ENCODE measurements at places on chromosomes 7 and 10.

DNA sequence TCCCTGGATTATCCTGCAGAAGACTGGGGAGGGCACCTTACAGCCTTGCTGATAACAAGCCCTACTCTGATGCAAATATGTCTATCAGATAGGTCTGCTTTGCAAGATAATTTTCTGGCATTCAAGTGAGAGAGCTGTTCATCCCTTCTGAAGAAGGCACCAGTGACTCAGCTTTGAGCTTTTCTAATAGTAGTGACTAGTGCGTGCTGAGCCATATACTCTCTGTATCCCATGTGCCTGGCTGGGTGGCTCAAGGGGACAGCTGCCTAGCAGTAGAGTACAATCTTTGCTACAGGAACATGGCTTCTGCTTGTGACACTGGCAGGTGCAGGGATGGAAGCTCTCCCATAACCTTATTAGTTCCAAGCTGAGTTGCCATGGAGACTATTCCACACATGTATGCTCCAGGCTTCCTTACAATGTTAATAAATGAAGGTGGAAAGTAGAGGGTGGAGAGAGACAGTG, 35.0 kb upstream of the ABCB4 start:
- DNase-seq, result no peak

DNA sequence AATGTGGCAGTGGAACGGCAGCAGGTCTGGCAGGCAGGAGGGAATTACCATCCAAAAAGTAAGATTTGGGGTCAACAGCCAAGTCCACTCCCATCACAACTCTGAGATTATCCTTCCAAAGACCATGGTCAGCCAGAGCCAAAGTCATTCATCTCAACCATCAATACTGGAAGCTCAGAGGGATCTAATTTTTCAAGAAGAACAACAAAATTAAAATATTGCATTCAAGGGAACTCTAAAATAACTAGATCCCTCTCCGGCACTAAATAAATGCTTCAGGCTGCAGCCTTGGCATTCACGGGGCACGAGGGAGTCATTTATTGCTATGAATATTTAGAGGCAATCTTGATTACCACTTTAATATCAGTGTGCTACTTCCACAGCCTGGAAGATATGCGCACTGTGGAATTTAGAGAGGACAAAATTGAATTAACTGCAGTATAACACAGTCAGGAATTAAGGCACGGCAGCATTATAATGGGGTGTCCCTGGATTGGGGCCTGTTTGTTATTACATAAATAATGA, 102.0 kb downstream of the ADAM12 start:
- no peak for DNase-seq

- no peak for DNase-seq
Measured at GRCh38 chr10:129517680-129518057, 50.6 kb downstream of the MGMT start.

DNA sequence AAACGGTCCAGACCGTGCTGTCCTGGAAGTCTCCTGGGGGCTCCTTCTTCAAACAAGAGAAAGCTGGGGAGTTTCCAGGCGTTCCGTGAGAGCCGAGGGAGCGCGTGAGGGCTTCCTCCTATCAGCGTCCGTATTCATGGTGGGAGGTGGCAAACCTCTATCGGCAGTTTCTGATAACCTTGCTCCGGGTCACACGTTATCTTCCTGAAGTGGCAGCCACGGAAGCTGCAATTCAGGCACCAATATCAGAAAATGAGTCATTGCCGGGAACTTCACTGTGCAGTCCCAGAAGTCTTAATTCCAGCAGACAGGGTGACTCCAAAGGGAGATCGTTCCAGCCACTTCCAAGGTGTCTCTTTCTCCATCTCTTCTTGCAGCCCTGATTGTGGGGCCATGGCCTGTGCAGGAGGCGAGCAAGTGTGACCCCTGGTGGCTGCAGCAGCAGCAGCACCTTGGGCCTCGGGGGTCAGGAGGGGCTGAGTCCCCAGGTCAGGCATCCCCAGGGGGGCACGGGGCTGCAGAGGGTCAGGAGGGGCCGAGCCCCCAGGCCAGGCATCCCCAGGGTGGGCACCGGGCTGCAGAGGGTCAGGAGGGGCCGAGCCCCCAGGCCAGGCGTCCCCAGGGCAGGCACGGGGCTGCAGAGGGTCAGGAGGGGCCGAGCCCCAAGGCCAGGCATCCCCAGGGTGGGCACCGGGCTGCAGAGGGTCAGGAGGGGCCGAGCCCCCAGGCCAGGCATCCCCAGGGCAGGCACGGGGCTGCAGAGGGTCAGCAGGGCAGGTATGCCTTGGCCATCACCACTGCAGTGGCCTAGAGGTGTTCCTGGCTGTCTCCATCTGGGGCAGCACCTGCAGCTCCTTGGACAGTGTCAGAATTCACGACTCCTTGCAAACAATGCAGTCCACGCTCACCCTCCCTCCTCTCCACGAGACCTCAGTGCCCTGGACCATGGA, 538.7 kb downstream of the DNAJB6 start:
- no peak for DNase-seq

DNA sequence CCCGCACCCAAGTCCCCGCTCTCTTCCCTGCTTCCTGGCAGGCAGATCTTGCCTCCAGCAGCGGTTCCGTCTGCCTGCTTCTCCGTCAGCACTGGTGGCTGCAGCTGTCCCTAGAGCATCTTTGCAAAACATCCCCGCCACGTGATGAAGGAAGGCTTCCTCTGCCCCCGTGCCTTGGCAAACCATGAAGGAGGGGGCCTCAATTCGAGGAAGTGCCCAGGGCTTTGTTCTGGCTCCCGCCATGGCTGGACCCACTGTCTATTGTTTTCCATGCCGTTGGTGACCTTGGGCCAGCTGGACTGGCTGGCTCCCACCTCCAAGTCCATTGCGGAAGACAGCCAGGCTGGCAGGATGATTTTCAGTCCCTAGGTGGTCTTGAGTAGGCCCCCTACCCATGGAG, 13.2 kb upstream of the AQP1 start:
- no peak for DNase-seq

- DNase-seq, result no peak
Measured at GRCh38 chr10:112394475-112394875, 20.6 kb downstream of the ACSL5 start.

DNA sequence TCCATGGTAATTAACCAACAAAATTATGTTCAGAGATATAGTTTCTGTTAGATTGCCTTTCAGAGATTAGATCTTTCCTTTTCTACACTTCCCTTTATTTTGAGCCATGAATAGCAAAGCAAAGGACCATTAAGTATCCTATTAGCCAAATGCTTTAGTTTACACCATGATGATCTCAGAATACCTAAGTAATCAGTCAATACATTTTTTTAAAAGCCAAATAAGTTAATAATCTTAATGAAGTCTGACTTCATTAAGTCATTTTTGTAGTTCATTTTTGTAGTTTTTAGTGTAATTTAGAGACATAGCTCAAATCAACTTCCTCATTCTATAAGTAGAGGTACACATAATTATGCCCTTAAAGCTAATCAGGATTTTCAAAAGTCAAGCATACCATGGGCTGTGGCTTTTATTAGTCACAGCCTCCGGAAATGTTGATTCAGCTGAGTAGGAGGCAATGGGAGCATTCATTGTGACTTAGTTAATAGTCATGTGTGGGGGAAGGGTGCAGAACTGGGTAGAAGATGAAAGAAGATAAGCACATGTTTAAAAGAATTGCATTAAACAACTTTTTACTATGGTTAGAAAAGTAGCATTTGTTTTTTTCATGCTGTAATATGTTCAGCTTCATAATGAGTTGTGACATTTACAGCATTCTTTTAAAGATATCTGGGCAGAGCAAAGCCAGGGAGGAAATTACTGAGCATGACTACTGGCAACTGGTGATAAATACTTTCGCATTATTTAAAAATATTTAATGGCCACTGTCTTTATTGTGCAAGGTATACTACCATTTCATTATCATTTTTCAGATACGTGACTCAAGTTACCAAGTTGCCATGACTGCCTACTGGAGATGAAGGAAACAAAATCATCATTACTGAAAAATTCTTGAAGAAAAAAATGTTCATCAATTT, 57.3 kb upstream of the CCDC71L start:
- DNase-seq, result no peak

DNA sequence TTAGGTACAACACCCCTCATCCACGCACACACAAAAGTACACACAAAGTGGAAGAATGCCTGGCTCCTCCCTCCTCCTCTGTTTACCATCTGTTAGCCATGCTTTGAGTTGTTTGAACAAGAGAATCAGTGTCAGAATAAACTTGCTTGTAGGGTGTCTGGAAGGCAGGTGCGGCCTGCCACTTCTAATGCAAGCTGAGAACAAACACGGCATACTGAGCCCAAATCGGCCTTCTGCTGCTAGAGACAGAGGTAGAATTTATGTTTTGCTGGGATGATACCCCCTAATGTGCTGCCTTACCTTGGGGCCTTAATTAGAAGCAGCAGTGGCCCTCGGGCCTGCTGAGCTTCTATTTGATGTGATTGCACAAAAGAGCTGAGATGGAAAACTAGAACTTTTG, 24.9 kb upstream of the FAM180A start:
- no peak for DNase-seq

Measured in right renal cortex interstitium (tissue), 3 donors.